Activated naive CD4-positive, alpha-beta T cell treated with anti-CD3 and anti-CD28 coated beads, Interleukin-2, amount 50 U/mL, for 16 hours (primary cell): ENCODE measurements at places on chromosomes 4 and X.

- no peak for DNase-seq
These were observed 222.6 kb upstream of the RASGEF1B start for GRCh38 chr4:81694176-81694913.

GRCh38 chr4:42018451-42018850 lies 28.1 kb downstream of the SLC30A9 start:
- no peak for DNase-seq

DNA sequence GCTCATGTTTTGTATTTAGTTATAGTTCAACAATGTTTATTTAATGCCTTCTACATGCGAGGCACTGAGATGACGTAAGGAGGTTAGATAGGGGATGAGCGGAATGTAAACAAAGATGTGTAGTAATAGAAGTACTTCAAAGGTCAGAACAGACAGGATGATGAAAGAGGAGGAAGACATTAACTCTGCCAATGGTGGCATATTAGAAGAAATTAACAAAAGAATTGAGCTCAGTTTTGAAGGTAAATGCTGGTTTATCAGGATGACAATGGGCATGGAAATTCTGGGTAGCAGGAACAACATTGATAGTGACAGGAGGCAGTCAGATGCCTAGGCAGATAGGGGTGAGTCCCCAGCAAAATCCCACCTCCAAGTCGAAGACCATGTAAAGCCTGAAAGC lies 62.3 kb upstream of the PGRMC2 start:
- no peak for DNase-seq

DNA sequence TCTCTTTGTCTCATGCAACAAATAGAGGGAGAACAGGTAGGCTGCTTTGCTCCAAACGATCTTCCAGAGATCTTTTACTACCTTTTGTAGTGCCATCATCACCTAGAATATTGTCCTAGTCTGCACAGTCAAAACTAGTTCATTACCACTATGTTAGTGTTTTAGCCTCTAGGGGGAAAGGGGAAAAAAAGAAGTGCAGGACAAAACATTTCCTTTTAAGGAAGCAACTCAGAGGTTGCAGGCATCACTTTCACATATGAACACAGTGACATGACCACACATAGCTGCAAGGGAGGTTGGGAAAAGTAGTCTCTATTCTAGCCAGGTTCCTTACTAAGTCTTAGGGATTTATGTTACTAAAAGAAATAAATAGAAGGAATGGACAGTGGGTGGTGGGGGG lies 39.3 kb upstream of the RAP2C start:
- no peak for DNase-seq

DNA sequence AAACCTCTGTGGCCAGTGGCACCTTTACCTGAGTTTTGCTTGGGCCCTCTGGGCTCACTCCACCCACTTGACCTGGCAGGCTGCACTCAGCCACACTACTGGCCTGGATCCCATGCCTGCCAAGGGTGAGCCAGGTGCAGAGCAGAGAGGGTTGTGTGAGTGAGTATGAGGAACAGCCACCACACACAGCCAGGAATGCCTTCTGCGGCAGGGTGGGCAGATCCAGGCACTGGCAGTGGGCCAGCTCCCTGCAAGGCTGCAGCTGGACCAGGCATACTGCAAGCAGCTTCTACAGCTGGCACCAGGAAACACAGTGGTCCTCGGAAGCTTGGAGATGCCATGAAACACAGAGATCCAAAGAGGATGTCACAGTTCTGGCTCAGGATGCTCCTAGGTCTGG lies 570.1 kb upstream of the ACTRT1 start:
- DNase-seq: no peak

DNA sequence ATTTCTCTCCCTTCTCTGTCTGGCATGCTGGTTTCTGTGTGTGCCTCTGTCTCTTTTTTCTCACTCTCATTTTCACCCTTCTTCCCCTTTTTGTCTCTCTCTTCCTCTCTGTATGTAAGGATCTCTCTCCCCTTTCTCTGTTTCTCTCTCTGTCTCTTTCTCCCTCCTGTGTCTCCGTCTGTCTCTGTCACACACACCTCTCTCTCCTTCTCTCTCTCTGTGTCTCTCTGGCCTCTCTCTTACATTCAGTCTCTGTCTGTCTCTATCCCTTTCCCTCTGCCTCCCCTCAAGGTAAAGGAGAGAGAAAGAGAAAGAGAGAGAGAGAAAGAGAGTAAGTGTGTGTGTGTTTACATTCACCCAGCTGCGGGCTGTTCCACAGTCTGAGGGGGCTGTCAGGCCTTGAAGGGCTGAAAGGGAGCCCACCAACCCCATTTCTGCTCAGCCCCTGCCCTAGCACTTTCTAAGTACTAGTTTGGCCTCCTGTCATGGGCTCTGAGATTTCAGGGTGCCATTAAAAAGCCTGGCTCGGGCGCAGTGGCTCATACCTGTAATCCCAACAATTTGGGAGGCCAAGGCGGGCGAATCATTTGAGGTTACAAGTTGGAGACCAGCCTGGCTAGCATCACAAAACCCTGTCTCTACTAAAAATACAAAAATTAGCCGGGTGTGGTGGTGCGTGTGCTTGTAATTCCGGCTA lies 9.6 kb upstream of the TSPYL2 start:
- no peak for DNase-seq

GRCh38 chrX:40521868-40522450 lies 58.8 kb upstream of the ATP6AP2 start:
- DNase-seq: no peak

DNA sequence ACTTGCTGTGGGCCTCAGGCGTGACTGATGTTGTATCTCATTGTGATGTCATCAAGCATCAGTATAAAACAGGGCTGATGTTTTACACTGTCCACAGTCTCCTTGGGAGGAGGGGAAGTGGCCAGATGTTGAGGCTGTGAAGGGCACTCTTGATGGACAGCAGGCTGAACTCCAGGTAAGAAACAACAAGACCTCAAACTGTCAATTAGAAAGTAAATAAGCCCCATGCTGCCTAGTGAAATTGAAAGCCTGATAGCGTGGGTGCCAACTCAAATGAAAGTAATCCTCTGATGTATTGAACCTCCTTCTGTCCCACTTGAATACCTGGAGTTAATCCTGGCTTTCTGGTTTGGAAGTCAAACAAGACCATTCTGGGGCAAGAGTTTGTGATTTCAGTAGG lies 19.7 kb downstream of the VSIG1 start:
- no peak for DNase-seq

- no peak for DNase-seq
These were observed 732.1 kb downstream of the STIM2 start for GRCh38 chr4:27592738-27593137.

GRCh38 chr4:168408620-168409019 lies 71.7 kb downstream of the DDX60L start:
- no peak for DNase-seq

DNA sequence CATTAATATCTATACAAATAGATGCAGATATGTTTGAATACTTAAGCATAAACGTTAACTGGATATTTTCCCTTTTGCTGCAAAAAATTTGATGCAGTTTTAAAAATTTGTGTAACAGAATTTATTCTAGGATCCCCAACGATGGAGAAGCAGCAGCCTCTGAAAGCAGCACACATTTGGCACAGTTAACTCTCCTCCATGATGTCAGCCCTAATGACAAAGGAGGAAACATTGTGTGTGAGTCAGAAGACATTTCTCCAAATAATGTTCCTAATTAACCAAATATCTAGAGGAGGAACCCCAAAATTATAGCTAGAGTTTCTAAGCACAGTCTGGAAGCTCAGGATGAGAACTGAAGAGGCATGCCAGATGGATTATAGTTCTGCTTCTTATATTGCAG lies 281.9 kb upstream of the MAD2L1 start:
- no peak for DNase-seq

- DNase-seq: no peak
These were observed 360.4 kb upstream of the NWD2 start for GRCh38 chr4:36884151-36884550.

DNA sequence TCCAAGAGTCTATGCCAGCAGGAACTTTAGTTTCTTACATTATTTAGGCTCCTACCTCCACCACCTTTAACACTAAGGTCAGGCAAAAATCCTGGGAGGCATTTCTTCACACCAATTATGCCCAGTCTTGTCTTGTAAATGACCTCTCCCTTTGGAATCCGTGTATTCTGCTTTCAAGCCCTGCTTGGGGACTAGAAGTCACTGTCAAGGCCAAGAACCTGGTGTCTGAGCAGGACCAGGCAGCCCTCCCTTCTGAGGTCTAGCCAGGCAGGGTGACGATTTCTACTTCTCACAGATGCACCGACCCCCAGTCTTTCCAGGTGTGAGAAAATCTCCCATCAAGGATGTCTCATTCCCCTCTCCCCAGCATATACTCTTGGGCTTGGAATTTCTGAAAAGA lies 82.7 kb upstream of the C1QTNF7 start:
- no peak for DNase-seq

- no peak for DNase-seq
These were observed 26.2 kb downstream of the RFC1 start for GRCh38 chr4:39339968-39340367.

GRCh38 chrX:154469114-154469513 lies 10.0 kb downstream of the LAGE3 start:
- DNase-seq: no peak

- no peak for DNase-seq
These were observed 21.8 kb upstream of the TBC1D14 start for GRCh38 chr4:6887591-6888371.

DNA sequence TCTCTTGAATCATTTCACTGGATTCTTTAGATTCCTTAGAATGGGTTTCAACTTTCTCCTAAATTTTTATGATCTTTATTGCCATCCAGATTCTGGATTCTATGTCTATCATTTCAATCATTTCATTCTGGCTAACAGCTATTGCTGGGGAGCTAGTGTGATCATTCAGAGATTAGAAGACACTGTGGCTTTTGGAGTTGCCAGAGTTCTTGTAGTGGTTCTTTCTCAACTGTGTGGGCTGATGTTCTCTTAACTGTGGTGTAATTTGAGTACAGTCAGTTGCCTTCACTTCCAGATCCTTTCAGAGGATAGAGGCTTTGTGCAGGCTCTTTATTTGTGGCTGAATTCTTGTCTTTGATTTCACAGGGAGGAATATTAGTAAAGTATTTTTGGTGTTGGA lies 12.1 kb upstream of the CSN2 start:
- no peak for DNase-seq

- no peak for DNase-seq
These were observed 54.8 kb downstream of the TBL1X start for GRCh38 chrX:9519546-9520216.

DNA sequence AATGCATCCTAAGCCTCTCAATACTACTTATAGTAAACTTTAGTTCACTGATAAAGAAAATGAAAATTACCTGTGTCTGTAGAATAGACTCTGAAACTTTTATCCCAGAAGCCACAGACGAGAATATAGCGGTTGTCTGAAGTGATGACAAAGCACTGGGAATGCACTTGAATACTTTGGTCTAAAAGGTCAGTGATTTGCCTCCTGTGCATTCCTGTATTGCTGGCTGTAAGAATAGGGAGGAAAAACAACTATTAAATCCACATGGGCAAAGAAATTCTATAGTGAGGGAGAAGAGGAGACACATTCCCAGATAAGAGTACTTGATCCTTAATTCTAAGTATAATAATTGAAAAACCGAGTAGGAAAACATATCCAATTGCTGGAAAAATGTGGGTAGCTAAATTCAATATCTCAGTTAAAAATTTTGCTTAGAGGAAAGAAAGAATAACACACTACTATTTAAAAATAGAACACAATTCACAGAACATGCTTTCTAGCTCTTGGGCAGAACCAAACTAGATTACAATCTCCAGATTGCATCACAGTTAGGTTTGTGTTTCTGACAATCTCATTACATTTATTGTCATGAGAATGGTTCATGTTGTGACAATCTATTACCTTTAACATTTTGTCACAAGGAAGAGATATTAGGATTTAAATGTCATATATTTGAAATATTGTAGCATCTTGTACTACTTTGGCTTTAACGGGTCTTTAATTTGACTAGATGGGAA lies 232.1 kb downstream of the DCLK2 start:
- DNase-seq: no peak

DNA sequence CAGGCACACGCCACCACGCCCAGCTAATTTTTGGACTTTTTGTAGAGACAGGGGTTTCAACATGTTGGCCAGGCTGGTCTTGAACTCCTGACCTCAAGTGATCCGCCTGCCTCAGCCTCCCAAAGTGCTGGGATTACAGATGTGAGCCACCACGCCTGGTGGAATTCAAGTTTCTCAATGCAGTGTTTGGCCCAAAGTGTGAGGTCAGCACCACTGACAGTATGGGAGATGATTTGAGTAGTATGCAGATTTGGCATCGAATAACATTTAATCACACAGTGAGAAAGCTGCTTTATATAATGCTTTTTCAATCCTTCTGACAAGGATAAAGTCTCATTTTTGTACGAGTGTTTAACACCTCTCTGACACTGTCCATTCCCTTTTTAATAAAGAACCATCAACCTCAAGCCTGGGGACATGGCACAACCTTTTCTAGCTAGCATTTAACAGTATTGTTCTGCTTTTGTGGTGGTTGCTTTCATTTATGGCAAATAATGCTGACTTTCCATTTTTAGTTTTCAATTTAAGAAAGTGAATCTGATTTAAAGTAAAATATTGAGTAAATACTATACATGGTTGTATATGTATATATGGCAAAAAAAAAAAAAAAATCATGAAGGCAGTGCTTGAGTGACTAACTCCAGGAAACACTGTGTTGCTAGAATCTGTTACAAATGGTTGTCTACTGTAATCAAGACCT lies 4.3 kb upstream of the NSUN7 start:
- no peak for DNase-seq

- DNase-seq: no peak
These were observed 801.4 kb upstream of the GRID2 start for GRCh38 chr4:91502365-91502764.

DNA sequence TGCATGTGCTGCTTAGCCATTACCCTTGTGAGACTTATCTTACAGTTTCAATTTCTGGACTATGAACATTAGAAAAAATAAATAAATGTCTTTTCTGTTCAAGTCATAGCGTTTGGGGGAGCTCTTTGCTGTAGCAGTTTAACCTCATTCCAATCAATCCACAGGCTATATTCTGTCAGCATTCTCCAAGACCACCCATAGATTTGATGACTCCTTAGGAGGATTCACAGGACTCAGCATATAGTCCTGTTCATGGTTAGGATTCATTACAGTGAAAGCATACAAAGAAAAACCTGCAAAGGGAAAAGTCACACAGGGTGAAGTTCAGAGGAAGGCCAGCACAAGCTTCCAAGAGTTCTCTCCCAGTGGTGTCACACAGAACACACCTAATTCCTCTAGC lies 180.5 kb downstream of the ADAMTS3 start:
- DNase-seq: no peak

DNA sequence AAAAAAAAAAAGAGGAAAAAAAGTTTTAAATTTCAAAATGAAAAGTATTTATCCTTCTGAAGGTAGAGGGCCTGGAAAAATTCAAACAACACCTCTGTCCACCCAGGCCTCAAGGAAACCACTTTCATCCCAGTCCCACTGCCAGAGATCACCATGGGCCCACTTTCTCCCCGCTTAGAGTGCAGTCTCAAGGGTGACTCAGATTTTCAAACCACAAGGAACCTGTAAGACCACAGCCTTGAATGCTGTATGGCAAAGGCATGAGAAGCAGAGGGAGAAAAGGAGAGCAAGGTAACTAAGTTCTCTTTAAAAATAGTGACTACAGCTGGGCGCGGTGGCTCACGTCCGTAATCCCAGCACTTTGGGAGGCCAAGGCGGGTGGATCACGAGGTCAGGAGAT lies 87.9 kb upstream of the PACRGL start:
- DNase-seq: no peak
